Right cardiac atrium (tissue), 5 donors: ENCODE measurements at places on chromosomes 5 and 9.
A peak's percentile ranks its signal among the peaks of the same experiment; 100 is the strongest.

DNA sequence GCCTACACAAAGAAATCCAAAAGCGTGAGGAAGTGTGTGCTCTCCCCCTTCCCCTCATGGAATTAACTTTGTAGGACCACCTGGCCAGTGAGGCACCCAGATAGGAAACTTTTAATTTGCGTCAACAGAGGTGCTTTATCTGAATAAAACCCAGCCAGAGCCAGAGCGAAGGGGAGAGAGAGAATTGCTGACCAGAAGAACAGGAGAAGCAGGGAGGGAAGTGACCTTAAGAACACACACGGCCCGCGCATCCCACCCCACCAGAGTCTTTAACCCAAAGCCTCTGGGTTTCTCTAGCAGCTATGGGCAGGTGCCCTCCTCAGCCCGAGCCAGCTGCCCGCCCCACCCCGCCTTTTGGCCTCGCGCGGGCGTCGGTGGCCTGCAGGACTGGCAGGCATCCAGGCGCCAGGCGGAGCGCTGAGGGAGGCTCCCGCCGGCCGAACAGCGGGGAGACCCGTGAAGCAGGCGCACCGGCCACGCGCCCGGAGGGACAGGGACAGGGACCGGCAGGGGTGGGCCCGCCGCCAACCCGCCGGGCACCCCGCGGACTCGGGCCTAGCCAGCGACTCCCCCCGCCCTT, 580 bp downstream of the ERAP1 start:
- DNase-seq, result peak; percentile 87

DNA sequence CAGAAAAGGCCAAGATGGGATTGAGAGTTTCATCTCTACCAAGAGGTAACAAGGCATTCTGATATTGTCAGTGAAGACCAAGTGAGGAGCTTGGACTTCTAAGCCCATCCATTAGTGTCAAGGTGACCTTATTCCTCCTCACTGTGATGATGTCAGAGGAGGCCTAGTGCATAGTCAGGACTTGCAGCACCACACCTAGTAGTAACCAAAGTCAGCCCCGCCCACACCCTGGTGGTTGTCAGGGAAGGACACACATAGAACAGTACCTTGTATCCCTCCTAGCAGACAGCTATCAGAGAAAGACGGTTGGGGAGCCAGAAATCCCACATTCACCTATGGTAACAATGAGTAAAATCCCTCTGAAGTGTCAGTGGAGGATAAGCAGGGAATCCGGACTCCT, 111.7 kb downstream of the AP3B1 start:
- DNase-seq, result no peak

DNA sequence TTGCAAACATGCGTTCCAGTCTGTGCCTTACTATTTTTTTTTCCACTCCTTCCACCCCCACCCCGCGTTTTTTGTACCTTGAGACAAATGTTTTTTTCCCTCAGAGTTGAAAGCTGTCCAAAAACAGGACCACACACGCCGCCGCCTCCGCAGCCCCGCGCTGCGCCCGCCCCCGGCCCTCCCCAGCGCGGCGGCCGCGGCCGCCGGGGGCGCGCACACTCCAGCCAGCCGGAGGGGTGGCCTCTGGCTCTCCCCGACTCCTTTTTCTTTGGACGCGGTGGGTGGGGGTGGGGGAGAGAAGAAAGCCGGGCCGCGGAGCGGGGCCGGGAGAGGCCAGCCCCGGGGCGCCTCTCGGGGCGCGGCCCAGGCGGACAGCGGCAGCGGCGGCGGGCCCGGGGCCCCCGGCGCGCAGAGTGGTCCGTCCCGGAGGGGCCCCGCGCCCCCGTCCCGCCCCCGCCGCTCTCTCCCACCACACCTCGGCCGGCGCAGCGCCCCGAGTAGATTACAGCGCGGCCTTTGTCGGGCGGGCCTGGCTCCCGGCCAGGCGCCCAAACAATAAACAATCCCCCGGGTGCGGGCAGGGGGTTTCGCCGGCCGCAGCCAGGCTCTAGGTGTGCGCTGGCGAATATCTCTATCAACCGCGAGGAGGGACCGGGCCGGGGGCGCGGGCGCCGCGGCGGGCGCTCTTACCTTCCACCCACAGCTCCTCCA, 10.9 kb downstream of the PTCH1 start:
- peak; percentile 85 for DNase-seq

- no peak for DNase-seq
These were observed 221.7 kb downstream of the DIRAS2 start for GRCh38 chr9:90420768-90421513.

DNA sequence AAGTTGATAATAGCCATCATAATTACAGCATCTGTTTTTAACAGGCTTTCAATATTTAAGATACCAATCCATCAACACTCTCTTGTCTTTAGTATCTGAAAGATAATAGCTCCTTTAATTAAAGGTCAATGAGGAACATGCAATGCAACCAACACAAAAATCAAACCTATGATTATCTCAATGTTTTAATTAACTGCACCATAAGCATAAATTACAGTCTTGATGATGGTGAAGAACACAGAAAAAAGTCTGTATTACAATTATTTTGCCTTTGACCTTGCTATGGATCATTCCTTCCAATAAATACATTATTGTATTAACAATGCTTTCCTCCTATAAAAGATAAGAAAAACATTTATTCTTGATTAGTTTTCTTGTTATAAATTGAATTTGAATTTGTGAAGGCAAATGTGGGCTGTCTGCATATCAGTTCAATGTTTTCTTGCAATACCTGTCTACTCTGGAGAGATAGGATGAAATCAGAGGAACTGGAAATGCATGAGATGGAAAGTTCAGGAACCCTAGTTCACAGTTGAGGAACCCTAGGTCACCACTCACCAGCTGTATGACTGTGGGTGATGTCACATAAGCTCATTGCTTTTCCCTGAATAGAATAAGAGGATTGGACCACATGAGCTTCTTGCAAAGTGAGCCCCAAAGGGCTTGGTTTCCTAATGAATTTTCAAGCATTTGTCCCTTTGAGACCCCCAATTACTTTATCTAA, 58.5 kb upstream of the ANXA1 start:
- no peak for DNase-seq

DNA sequence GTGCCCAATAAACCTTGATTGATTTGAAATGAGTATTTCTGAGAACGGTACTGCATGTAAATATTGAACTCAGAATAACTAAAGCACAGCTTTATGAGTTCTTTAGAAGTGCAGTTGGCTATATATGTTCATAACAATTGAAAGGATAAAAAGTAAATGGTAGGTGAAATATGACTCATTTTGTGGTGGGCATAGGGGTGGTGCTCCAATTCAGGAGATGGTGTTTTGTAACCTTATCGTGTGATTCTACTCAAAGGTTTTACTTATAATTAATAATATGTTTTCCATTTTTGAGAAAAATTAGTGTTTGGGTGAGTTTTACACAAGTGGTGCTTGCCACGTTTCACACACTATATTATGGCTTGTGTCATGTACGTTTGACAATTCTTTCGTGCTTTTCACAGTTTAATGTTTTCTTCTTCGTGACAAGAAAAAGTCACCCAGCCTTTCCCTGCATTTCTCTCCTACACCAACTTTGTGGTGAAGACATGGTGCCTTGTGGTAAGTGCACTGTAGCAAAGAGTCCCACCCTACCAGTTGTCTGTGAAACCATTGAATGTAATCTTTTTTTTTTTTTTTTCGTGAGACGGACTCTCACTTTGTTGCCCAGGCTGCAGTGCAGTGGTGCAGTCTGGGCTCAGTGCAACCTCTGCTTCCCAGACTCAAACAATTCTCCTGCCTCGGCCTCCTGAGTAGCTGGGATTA, 492.5 kb upstream of the SGCD start:
- DNase-seq, result no peak

DNA sequence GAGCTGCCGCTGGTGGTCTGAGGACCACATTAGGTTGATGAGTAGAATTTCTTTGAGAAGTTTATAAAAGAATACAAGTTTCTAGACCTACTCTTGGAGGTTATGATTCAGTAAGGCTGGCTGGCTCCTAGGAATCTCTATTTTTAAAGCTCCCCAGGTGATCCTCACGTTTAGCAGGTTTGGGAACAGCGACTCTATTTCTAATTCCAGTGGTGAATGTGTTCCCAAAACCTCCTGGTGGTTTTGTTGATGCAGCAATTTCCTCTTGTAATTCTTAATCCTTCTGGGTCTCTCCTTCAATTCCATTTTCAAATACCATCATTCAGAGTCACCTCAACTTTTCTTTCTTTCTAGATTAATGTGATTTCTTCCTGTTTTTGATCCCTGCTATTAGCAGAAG, 215.9 kb upstream of the RFX3 start:
- DNase-seq, result no peak

DNA sequence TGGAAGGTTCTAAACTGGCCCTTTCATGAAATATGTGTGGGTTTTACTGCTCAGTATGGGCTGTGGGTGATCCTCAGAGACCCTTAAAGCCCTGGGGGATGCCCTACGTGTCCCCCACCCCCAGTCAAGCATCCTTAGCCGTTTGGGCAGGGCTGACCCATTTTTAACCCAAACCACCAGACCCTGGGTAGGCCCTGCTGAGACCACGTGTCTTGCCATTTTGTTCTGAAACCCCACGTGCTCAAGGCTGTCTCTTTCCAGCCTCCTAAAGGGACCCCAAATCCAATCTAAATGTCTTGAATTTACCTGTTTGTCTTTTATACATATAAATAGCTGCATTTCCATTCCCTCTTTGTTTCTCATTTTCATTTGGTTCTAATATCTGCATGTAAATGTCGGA, 94.9 kb downstream of the PAX5 start:
- DNase-seq, result no peak
